ENCODE measurements at places on chromosomes 3 and 15.

DNA sequence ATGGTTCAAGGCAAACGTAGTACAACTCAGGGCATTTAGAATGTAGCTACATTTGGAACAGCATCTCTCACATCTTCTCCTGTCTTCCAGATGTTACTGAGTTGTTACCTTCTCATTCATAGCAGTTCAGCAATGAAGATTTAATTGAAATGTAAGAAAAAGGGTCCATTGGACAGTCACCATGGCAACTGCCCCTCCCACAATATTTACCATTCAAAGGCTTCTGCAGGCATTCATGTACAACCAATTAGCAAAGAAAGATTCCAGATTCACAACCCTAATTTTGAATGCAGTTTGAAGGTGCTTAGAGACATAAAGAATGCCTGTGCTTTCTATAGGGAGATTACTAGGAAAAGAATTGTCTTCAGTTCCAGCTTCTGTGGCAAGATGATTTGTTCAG, 22.2 kb downstream of the SCN11A start:
- no peak for DNase-seq

DNA sequence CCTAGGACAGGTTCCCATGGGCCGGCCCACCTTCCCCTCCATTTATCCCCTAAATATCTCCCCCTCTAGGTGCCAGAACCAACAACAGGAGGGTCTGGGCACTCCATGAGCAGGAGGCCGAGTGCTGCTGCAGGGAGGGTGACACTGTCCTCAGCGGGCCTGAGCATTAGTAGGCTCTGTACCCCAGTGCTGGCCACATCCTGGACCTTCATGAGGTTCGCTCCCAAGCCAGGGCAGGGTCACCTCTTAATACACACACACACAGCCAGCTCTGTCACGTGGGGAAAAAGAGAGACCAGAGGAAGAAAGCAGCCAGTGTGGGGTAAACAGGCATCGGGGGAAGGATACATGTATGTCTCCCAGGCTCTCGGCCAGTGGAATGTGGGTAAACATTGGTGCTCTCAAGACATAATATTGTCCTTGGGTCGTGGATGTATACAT, 27.9 kb upstream of the SEMA3F start:
- no peak for DNase-seq

- DNase-seq: no peak
Measured at GRCh38 chr3:158789592-158789991, 12.3 kb upstream of the MFSD1 start.

- DNase-seq: no peak
Measured at GRCh38 chr3:102483556-102483955, 48.7 kb downstream of the ZPLD1 start.

- no peak for DNase-seq
Measured at GRCh38 chr3:100081986-100082692, 32.2 kb downstream of the FILIP1L start.
